Endothelial cell of umbilical vein (primary cell): ENCODE measurements at places on chromosomes 5 and 9. TPM values are rescaled to one million over a fixed set of nuclear protein-coding genes. Genes with fewer than 3 reads are reported as not detected.

WDR38 gene
- total RNA-seq: not detected in 2 replicates

KCTD16 gene
- 0.30 and 0.49 TPM in 2 replicates for total RNA-seq

PCDHGA4 gene
- total RNA-seq: 3.0 TPM in 2 replicates

PKN3 gene
- 39.3 and 40.4 TPM in 2 replicates for total RNA-seq

NUTM2G gene
- not detected in 2 replicates for total RNA-seq

- DNase-seq: no peak
Measured at GRCh38 chr5:27701931-27702903, 663.8 kb upstream of the CDH9 start.

GRCh38 chr5:67266654-67267350, 70.2 kb upstream of the CD180 start:
- no peak for DNase-seq

DNA sequence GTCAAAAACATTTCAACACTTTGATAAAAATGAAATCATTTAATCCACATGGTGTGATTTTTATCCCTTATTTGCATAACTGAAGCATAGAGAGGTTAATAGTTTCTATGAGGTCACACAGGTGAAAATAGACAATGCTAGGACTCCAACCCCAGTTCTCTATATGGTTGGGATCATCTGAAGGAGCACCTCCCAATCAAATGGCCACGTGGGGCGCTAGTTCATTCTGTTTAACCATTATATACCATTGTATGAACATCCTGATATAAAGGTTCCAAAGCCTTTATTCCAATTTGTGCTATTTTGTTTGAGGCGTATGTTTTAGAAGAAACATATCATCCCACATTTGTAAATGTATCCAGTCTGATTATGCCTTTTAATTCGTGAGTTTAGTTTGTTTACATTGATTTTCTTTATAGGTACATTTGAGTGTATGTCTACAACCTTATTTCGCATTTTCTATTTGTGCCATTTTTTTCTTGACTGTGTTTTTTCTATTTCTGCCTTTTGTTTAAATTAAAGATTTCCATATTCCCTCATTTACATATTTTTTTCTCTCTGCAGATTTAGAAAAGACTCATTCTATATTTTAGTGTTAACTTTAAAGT, 1092.0 kb downstream of the MAT2B start:
- DNase-seq: no peak

GRCh38 chr9:127779136-127779981, 893 bp upstream of the SH2D3C start:
- no peak for DNase-seq

GRCh38 chr9:137802521-137803243, 74.9 kb upstream of the CACNA1B start:
- no peak for DNase-seq
